ENCODE measurements at places on chromosomes 6 and 20. TPM values are rescaled to one million over a fixed set of nuclear protein-coding genes. Genes with fewer than 3 reads are reported as not detected.

Gene C20orf141
- total RNA-seq = not detected

Gene ARMH2
- total RNA-seq = not detected

Gene DEFB121
- not detected for total RNA-seq

Gene SERPINB1
- total RNA-seq = 50.8 TPM

Gene CNR1
- total RNA-seq = not detected

Gene EBF4
- 1.8 TPM for total RNA-seq

Gene RAET1E
- 0.07 TPM for total RNA-seq

Gene SS18L1
- 9.7 TPM for total RNA-seq

Gene POLH
- total RNA-seq = 31.2 TPM

- DNase-seq = no peak
Observed at GRCh38 chr6:158706369-158706982, 56.6 kb downstream of the SYTL3 start.

DNA sequence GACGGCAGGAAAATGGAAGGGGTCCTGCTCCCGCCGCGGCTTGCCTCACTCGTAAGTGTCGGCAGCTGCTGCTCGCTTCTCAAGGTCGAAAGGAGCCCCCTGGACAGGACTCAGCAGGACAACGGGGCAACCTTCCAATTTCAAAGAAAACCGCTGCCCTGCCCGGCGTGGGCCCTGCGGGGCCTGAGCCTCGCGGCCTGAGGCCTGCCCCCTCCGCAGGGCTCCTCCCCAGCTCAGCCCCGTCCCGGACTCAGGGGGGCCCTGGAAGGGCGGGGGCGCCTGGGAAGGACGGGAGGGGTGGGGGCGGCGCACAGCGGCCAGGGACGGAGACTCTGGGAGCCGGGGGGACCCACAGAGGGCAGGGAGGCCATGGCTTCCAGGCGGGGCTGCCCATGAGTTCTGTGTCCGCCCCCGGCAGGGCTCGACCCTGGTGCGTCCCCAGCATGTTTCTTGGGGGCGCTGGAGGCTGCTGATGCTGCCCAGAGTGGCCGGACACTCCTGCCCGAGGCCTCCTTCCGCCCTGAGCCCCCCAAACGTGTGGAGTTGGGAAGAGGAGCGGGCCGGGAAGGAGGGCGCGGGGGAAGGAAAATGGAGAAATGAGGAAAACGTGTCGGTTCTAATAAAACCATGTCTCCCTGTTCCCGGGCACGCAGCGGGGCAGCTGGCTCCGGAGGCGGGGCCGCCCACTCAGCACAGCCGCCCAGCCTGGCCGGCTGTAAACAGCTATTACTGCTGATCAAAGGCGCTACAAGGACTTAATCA, 114.6 kb downstream of the DLL1 start:
- no peak for DNase-seq

DNA sequence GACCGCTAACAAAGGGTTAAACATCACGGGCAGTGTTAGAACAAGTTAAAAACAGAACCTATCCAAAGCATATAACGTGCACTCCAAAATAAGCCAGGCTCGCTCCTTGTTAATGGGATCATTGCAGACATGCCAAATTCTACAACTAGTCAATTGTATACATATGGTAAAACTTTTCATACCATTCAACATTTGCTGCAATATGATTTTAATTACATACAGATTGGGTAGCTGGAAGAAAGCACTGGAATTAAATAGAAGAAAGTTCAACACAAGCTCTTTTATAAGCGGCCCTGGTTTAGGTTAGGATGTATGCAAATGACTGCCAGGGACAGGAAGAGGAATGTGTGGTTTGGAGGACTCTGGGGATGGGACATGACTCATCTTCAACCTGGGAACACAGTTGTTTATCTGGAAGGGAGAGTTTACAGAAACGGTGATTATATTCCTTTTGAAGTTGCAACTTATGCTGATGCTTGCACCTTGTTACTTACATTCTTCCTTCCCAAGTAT, 62.5 kb upstream of the TIAM2 start:
- DNase-seq = no peak

DNA sequence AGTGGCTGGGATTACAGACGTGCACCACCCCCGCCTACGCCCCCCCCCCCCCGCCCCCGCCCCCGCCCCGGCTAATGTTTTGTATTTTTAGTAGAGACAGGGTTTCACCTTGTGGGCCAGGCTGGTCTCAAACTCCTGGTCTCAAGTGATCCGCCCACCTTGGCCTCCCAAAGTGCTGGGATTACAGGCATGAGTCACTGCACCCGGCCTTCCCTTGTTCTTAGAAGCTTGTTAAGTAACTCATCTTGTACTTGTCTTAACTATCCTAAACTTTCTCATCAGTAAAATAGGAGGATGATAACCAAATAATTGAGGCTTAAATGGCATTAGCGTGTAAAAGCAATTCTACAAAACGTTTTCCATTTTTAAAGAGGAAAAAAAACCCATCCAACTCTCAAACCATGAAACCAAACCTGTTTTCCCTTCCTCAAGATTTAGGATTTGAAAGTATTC, 4.2 kb downstream of the CDYL start:
- DNase-seq = no peak

DNA sequence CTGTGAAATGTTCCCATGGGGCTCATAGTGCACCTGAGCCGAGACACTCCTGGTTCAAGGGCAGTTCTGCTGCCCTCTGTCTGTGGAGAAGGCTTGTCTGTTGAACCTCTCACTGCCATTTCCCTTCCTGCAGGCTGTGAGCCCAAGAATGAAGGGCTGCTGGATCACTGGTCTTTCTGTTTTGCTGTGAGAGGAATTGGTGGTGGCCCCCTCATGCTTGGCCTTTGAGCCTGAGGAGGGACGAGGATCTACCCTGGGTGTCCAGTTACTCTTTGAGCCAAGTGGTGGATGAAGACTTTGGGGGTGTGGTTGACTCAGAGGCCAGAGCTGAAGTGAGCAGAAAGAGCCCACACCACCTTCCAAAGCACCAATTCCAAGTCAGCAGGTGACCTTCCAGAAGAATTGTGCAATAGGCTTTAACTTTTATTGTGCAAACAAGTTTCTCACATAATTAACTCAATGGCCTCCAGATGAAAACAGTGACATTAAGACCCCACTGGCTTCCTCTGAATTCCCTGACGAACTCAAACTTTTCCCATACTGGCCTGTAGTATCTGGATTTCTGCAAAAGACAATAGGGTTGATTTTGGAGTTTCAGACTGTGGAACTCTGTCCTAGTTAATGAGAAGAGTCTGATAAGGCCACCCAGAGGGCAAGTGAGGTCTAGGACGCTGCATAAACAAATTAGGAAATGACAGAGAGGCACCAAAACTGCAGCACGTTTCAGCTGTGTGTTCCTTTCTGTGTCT, 101.5 kb downstream of the PHACTR3 start:
- DNase-seq = no peak

DNA sequence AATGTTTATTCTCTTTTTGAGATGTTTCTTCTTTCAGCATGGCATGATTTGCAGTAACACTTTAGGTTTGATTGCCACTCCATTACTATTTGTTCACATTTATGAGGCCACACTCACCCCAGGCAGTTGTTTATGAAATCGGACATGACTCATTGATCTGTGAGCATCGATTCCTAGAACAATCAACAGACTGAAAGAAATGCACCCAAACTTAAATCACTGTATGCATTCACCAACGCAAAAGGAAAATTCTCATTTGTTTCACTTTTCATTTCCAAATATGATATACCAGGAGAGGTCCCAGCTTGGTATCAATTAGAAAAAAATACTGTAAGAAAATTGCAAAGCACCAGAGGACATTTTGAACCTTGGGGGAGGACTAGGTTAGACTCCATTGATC, 5.4 kb upstream of the GJA10 start:
- DNase-seq = no peak

GRCh38 chr6:116447496-116448011, 13.6 kb upstream of the CALHM6 start:
- no peak for DNase-seq

GRCh38 chr6:170437719-170438401, 115.2 kb downstream of the PSMB1 start:
- DNase-seq = no peak

GRCh38 chr6:108779536-108780275, 68.5 kb upstream of the ARMC2 start:
- DNase-seq = no peak

GRCh38 chr6:13425943-13426931, 61.2 kb downstream of the GFOD1 start:
- no peak for DNase-seq

DNA sequence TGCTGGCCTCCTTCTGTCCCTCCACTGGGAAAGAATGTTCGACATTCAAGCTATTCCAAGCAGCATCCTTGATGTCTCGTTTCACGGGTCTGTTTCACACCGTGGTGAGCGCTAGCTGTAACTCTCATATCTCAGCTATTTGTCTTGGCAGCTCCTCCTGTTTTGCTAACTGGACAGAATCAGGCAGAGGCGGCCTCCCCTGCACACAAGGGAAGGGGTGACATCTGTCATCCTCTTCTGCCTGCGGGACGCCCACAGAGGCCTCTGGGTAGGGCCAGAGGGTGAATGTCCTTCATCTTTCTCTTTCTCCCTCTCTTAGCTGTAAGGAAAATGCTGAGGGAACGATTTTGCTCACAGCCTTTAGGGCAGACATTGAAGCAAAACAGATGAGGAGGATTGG, 232.8 kb upstream of the GMDS start:
- DNase-seq = no peak

DNA sequence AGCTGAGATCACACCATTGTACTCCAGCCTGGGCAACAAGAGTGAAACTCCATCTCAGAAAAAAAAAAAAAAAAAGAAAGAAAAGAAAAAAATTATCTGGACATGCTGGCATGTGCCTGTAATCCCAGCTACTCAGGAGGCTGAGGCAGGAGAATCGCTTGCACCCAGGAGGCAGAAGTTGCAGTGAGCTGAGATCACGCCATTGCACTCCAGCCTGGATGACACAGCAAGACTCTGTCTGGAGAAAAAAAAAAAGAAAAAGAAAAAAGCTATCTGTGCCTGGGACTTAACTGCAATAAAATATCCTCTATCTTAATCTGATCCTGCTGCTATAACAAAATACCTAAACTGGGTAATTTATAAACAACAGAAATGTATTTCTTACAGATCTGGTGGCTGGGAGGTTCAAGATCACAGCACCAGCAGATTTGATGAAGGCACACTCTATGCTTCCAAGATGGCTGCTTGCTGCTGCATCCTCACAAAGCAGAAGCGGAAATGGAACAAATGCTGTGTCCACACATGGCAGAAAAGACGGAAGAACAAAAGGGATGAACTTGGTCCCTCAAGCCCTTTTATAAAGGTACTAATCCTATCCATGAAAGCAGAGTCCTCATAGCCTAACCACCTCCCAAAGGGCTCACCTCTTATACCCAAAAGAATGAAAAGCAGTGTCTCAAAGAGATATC, 273.3 kb upstream of the JARID2 start:
- no peak for DNase-seq

DNA sequence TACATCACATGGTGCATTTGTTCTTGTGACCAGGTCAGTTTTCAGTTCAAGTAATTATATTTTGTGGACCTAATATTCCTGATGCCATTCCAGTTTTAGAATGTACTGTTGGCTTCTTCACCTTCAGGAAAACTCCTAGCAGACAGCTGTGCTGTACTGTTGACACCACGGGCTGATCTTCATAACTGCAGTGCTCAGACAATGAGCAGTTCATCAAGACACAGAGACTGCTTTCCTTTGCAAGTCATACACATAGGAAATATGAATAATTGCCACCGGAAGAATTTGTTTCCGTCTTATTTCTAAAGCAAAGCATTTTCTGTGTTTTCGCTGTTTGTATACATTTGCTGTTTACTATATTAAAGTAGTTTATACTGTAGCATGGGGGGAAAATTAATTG, 89.8 kb downstream of the C6orf118 start:
- DNase-seq = no peak

- no peak for DNase-seq
Observed at GRCh38 chr6:149860834-149861602, 3.1 kb downstream of the LRP11 start.

DNA sequence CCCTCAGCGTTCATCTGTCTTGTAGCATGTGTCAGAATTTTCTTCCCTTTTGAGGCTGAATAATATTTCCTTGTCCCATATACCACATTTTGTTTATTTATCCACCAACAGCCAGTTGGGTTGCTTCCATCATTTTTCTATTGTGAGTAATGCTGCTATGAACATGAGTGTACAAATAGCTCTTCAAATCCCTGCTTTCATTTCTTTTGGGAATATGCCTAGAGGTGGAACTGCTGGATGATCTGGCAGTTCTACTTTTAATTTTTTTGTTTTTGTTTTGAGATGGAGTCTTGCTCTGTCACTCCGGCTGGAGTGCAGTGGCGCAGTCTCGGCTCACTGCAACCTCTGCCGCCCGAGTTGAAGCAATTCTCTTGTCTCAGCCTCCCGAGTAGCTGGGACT, 64.7 kb downstream of the SASH1 start:
- DNase-seq = peak; percentile 84

GRCh38 chr6:30705620-30706019, 11.5 kb downstream of the MDC1 start:
- DNase-seq = no peak

DNA sequence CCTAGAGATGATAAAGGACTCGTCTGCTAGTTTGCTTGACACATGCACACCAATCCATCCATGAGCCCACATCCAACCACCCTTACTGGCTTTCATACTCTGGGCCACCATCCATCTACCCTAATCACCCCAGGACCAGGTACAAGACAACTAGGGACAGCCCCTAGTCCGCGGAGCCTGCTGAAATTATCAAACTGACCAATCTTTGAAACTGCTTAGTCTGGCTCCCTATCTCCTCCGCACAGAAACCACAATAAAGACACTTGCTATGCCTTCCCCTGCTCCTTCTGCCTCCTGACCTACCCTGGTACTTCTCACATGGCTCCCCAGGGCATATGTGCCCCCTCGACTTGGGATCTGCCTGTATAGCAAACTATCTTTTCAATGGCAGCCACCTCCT, 33.1 kb downstream of the PXDC1 start:
- no peak for DNase-seq

DNA sequence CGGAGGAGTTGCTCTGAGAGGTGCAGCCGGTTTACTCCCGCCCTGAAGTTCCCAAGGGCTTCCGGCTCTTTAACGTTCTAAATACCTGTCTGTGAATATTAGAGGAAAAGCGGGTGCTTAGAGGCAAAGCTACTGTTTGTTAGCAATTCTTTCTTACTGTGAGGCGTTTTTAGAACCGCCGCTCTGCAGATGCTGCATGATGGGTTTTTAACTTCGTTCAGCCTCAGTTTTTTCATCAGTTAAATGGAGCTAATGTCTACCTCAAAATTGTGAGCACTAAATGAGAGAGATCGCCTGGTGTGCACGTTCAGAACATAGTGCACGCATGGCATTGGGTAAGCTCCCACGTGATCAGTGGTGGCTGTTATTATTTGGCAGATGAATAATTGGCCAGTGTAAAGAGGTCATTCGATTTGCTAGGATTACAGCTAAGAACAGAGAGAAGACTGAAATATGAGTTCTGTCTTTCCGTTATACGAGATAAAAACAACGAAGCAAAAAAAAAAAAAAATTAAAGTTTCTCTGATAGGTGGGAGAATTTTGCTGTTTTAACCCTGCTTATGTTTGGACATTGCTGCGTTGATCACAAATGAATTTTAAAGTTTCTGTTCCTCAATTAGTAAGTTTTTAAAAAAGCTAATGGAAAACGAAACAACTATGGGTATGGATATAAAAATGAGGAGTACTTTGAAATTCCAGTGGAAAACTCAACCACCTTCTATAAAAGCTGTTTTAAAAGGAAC, 660 bp upstream of the TFB1M start:
- peak; percentile 58 for DNase-seq

Data from pulmonary artery endothelial cell (primary cell).